ENCODE measurements at places on chromosomes 4 and X.
A peak's percentile ranks its signal among the peaks of the same experiment; 100 is the strongest.

DNA sequence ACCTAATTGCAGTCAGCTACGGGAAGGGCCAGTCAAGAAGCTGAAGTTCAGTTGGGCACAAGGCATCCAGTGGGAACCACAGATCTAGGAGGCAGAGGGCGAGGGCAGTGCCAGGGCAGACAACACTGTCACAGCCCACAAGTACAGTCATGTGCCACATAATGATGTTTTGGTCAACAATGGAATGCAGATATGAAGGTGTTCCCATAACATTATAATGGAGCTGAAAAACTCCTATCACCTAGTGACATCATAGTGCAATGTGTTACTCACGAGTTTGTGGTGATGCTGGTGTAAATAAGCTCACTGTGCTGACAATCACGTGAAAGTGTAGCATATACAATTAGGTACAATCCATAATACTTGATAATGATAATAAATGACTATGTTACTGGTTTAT lies 4.5 kb upstream of the TMEM255A start:
- DNase-seq, result no peak

GRCh38 chr4:176575141-176575730 lies 217.5 kb downstream of the VEGFC start:
- DNase-seq, result no peak

GRCh38 chr4:152936446-152937335 lies 568 bp downstream of the FHDC1 start:
- DNase-seq, result peak; percentile 71

DNA sequence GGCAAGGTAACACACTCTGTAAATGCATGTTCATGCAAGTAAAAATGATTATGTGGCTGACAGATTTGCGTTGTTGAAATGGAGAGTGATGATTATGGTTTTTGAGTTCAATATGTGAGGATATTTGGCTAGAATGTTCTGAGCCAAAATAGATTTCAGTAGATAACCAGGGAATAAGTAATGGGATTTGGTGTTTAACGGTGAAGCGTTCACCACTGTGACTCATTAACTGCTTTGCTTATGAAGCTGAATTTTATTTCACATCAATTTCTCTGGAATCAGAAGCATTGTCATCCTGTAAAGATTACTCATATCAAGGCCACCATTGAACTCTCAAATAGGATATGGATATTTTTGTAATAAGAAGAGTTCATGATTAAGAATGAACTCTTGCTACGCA lies 11.7 kb downstream of the AFP start:
- no peak for DNase-seq

- DNase-seq, result no peak
These were observed 735 bp upstream of the GABRE start for GRCh38 chrX:151975228-151975593.

GRCh38 chr4:24973404-24973746 lies 57.4 kb downstream of the LGI2 start:
- no peak for DNase-seq

GRCh38 chrX:146456058-146456457 lies 353.5 kb upstream of the CXorf51B start:
- no peak for DNase-seq

DNA sequence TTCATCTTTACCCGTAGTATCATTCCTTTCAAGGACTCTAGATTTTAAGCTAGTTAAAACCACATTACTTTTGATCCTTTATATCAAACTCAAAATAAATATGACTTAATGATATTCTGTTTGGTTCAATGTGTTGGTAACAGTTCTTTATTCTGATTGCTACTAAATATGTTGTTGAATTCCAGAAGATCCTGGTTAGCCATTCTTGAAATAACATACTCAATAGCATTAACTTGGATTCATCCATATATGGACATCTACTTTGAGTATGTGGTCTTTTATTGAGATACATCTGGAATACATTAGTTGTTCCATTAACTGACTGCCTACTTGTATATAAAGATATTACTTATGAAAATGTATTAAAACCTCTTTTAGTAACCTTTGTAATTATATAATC lies 27.5 kb upstream of the PCDH18 start:
- no peak for DNase-seq
